ENCODE measurements at places on chromosomes 13 and 19. TPM values are rescaled to one million over a fixed set of nuclear protein-coding genes. Genes with fewer than 3 reads are reported as not detected.

The ATP4A gene
- total RNA-seq: 0.40 TPM

GRCh38 chr13:33644581-33645543, 173.1 kb upstream of the RFC3 start:
- DNase-seq: no peak
- no peak overlapping the region for H3K27ac ChIP-seq
- H3K36me3 ChIP-seq: no peaks in the 10 kb centered on the region
- no peak overlapping the region for H3K4me3 ChIP-seq

DNA sequence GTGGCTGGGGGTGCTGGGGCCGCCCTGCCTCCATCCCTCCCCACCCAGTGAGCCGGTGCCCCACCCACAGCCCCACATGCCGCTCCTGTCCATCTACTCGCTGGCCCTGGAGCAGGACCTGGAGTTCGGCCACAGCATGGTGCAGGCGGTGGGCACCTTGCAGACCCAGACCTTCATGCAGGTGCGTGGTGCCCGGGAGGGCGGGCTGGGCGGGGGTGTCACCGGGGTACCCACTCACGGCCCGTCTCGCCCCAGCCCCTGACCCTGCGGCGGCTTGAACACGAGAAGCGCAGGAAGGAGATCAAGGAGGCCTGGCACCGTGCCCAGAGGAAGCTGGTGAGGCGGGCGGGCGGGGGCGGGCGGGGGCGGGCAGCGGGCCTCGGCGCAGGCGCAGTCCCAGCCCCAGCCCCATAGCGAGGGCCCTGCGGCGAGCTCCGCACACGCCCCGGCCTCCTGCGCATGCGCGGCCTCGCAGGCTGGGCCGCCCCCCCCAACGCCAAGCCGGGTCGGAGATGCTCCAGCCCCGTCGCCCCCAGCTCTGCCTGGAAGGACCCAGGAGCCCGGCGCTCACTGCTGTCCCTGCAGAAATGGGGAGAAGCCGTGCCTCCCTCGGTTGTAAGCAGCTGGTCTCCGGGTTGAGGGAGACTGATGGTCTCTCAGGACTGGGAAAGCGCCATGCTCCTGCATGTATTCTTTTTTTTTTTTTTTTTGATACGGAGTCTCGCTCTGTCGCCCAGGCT, 7.7 kb downstream of the ARHGAP45 start:
- H3K27ac ChIP-seq: peak overlapping the region; percentile 90
- peaks cover 6% of the 10 kb centered on the region for H3K36me3 ChIP-seq
- peak overlapping the region; percentile 78 for H3K4me3 ChIP-seq
- peak; percentile 97 for DNase-seq

The SSC5D gene
- total RNA-seq: 1.0 TPM

The ZNF226 gene
- total RNA-seq: 10.7 TPM

DNA sequence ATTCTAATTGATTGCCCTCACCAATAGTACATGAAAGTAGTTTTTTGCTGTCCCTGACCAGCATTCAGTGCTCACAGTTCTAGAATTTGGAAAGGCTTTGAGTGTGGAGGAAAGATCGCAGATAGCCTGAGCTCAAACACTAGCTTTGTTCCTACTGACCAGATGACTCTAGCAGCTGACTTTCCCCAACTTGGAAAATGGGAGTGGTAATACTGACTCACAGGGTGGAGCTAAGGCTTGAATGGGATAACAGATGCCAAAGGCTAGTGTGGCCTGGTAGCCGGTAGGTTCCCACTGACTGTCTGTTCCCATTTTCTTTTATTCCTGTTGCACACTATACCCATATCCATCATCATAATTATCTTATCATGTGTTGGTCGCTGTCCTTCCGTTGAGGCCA, 3.7 kb downstream of the ZSCAN22 start:
- no peak for DNase-seq
- H3K36me3 ChIP-seq: no peaks in the 10 kb centered on the region

The TNFSF13B gene
- 1.3 TPM for total RNA-seq

DNA sequence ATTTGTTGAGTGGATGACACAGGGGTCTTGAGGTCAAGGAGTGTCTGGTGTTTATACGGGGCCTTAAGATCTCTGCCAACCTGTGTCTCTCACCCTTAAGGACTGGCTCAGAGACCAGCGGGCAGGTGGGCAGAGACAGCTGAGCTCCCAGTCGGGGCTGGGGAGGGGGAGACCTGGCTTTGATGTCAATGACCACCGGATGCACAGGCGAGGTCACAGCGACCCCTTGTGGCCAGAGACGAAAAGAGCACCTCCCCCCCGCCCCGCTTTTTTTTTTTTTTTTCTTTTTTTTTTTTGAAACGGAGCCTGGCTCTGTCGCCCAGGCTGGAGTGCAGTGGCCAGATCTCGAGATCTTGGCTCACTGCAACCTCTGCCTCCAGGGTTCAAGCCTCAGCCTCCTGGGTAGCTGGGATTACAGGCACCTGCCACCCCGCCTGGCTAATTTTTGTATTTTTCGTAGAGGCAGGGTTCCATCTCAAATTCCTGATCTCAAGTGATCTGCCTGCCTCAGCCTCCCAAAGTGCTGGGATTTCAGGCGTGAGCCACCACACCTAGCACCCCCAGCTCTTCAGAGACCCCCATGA, 12.1 kb upstream of the KLK14 start:
- H3K27ac ChIP-seq: no peak overlapping the region
- H3K4me3 ChIP-seq: no peak overlapping the region
- DNase-seq: peak; percentile 81
- H3K36me3 ChIP-seq: 0 out of 2 replicates have a peak, but pooled peaks cover 4% of the 10 kb centered on the region
- no peaks in the 10 kb centered on the region for H3K4me1 ChIP-seq
- H3K27me3 ChIP-seq: no peaks in the 10 kb centered on the region

The CILP2 gene
- total RNA-seq: 0.15 TPM

DNA sequence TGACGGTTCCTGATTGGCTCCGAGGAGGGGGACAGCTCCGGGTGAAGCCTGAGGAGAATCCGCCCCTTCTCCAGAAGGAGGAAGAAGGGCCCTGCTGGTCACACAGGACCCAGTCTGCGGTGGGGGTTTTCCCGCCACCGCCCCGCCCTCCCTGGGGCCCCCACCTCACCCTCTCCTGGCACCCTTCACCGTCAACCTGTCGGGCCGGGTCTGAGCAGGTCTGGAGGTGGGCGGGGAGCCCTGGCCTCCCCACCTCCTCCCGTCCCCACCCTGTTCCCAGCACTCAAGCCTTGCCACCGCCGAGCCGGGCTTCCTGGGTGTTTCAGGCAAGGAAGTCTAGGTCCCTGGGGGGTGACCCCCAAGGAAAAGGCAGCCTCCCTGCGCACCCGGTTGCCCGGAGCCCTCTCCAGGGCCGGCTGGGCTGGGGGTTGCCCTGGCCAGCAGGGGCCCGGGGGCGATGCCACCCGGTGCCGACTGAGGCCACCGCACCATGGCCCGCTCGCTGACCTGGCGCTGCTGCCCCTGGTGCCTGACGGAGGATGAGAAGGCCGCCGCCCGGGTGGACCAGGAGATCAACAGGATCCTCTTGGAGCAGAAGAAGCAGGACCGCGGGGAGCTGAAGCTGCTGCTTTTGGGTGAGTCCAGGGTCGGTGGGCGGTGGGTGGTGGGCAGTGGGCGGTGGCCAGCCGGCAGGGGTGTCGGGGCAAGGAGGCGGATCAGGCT, at the start of gene GNA15:
GNA15 (plus strand) TSS at position 73 of the 723 bp plus-strand sequence; CDS start at position 491, 418 bp downstream.
- no peaks in the 10 kb centered on the region for H3K4me1 ChIP-seq
- no peaks in the 10 kb centered on the region for H3K36me3 ChIP-seq
- no peak within 1 kb of the TSS for H3K27ac ChIP-seq
- no peaks in the 10 kb centered on the region for H3K27me3 ChIP-seq
- H3K4me3 ChIP-seq: no peak within 1 kb of the TSS

DNA sequence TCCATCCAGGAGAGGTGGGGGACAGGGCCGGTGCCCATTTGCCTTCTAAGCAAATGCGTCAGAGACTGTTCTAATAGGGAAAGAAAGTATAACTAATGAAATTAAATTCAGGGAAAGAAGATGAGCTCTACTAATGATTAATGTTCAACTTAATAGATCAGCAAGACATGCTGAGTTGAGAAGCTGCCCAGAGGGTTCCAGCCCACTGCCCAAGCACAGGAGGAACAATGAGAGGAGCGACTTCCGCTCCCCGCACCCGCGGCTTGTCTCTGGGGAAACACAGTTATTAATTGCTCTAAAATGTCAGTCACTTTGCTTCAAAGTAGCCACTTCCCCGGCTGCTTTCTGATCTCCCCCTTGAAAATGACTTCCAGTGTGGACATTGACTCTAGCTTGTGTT, 331.3 kb downstream of the UQCRFS1 start:
- no peaks in the 10 kb centered on the region for H3K36me3 ChIP-seq
- H3K4me3 ChIP-seq: no peak overlapping the region
- DNase-seq: peak; percentile 74

DNA sequence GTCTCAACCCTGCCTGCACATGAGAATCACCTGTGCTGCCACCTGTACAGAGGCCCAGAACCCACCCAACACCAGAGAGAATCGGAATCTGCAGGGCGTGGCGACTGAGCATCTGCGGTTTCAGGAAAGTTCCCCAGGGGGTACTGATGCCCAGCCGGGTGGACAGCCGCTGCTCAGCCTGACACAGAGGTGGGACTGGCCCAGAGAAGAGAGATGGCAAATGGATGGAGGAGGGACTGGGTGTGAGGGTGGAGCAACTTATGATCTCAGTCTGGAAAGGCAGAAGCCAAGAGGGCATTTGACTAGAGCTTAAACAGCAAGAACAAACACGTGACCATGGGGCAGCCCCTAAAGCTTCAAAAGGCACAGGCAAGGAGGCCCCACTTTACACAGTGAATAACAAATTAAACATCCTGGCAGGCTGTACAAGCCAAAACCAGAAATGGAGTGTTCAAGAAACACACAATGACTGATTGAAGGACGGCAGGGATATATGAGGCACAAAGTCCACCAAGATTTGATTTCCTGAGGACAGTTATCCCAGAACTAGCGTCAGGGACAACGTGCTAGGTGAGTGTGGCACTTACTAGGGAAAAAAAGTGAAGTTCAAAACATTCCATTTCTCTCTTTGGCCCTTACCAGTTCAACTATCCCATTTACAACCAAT, 3.1 kb downstream of the RANBP3 start:
- H3K4me3 ChIP-seq: no peak overlapping the region
- H3K27ac ChIP-seq: no peak overlapping the region
- H3K4me1 ChIP-seq: peaks cover 46% of the 10 kb centered on the region

The SHISA2 gene
- total RNA-seq: not detected

DNA sequence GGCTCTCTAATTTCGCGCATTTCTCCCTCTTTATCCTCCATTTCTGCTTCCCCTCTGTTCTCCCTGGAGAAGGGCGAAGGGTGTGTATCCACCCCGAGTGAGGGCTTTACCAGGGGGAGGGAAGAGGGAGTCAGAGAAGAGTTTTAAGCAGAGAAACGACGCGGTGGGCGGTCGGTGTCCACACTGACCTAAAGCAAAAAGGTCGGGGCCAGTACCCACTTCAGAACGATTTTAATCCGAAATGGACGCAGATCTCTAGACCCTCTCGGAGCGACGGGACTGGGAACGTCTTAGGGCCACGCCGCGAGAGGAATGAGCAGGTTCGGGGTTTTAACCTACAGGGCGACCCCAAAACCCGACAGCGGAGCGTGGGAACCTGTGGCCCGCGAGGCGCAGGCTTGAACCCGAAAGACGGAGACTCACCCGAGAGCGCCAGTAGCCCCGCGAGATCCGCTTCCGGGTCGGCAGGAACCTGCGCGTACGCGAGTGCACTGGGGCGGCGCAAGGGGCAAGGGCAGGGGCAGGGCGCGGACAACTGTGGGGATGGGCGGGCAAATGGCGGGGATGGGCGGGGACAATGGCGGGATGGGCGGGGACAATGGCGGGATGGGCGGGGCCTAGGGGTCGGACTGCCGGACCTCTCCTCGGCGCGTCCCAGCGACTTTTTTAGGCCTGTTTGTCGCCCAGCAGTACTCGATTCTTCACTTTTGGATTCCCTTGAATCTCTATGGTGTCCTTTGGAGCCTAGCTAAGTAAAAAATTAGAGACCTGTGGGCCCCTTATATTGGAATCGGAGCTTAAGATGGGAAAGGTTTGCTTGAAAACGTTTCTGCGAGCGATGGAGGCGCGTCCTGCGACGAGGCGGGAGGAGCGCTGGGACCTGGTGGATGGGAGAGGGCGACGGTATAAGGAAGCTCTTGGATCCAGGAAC, at the start of gene ZNF677:
ZNF677 (minus strand) TSS at position 463 of the 931 bp plus-strand sequence. CDS start 3,323 bp downstream, outside the sequence.
- H3K27ac ChIP-seq: no peak within 1 kb of the TSS
- DNase-seq: no peak
- no peaks in the 10 kb centered on the region for H3K4me1 ChIP-seq
- no peaks in the 10 kb centered on the region for H3K27me3 ChIP-seq
- no peak within 1 kb of the TSS for H3K4me3 ChIP-seq

DNA sequence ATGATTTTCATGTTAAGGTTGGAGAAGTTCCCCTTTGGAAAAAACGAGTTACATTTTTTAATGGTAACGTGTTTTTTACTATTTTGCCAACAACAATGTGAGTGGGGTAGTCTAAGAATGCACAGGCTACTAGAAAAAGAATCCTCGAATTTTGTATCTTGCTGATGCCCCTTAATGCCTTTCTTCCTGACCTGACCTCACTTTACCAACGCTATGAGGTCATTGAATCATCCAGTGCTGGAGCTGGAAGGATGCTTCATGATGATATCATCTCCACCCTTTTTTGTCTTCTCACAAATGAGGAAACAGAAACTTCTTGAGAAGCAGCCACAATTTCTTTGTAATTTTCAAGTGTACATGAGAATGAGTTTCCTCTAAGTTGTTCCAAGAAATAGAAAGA, 8.2 kb upstream of the UBL3 start:
- no peaks in the 10 kb centered on the region for H3K4me1 ChIP-seq
- H3K27me3 ChIP-seq: no peaks in the 10 kb centered on the region

- no peak overlapping the region for H3K4me3 ChIP-seq
- DNase-seq: no peak
- no peaks in the 10 kb centered on the region for H3K27me3 ChIP-seq
- H3K4me1 ChIP-seq: no peaks in the 10 kb centered on the region
- H3K36me3 ChIP-seq: no peaks in the 10 kb centered on the region
These were observed 140.4 kb downstream of the PCDH20 start for GRCh38 chr13:61275251-61275650.

GRCh38 chr19:14150041-14150769, 13.8 kb upstream of the ASF1B start:
- DNase-seq: no peak
- no peak overlapping the region for H3K27ac ChIP-seq
- no peaks in the 10 kb centered on the region for H3K27me3 ChIP-seq
- no peaks in the 10 kb centered on the region for H3K4me1 ChIP-seq

- H3K27ac ChIP-seq: peak overlapping the region; percentile 28
- no peak for DNase-seq
- peaks cover 7% of the 10 kb centered on the region for H3K4me1 ChIP-seq
These were observed 110.8 kb downstream of the SUCLA2 start for GRCh38 chr13:47890146-47890814.

The KIR3DL1 gene
- total RNA-seq: not detected

The IFNL1 gene
- not detected for total RNA-seq

DNA sequence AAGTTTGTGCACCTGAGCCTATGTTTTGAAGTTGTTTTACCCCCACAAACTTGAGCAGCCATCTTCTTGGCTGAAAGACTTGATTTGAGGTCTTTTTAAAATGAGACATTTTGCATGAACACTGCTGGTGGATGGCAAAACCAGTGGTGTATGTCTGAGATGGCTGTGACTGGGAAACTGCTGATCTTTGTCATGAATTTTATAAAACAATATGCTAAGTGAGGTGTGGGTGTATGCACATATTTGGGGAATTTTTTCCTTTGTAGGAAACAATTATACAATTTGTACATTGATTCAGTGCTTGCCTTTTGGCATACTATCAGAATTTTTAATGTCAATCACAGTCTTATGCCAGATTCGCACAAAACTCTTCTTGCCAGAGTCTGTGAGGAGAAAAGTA, 52.5 kb downstream of the ZAR1L start:
- DNase-seq: peak; percentile 24
- H3K27ac ChIP-seq: no peak overlapping the region

The TMEM255B gene
- total RNA-seq: 1.4 TPM

All from Karpas-422 (cell line).